ENCODE measurements at places on chromosomes 11 and 22.

DNA sequence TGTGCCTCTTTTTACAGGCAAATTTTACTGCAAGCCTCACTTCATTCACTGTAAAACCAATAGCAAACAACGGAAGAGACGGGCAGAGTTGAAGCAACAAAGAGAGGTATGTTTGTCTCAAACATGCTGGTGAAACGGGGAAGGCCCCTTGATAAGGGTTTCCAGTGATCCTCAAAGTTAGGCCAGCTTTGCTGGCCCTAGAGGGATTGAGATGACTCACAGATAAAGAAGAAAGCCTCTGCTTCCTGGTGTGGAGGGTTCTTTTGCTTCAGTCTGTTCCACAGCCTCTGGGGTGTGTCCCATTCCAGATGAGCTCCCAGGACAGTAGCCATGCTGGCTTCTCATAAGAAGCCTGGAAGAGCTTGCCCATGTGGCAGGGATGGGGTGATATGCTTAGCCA lies 118.9 kb upstream of the PARVA start:
- no peak for DNase-seq

- DNase-seq = no peak
Observed at GRCh38 chr11:116955949-116956348, 118.5 kb upstream of the APOA1 start.

DNA sequence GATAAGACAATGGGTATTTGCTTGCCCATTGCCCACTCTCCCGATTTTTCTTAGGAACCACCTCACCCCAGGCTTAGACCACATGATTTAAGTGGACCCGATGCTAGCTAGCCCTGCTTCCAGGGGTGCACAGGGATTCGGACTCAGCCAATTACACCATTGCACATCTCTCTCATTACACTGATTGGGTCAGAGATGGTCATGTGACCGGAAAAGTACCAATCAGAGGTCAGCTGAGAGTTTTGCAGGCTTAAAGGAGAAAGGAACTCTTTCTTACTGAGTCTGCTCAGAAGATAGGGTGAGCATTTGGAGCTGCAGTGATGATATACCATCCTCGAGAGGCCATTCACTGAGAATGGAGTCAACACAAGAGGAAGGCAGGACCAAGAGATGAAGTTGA lies 12.2 kb upstream of the ANKK1 start:
- no peak for DNase-seq

DNA sequence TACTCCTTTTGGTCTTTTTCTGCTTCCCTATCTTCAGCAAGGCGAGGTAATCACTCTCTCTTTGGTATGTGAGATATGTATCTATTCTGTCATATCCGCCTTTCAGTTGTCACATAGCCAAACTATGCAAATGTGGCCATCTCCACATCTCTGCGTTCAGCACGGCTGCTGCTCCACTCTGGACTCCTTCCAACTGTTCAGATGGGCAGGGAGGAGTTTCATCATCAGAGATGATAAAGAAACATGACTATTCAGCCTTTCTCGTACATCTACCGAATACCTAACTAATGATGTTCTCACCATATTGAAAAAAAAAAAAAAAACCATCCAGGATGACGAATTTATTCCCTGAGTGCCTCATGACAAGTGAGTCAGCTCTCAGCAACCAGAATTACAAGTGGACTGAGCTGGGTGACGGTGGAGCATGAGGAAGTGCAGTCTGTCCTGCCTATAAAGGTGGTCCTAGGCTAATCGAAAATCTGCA lies 899.6 kb downstream of the OPCML start:
- no peak for DNase-seq

- DNase-seq = no peak
Observed at GRCh38 chr22:36048911-36049677, 20.5 kb upstream of the RBFOX2 start.

GRCh38 chr11:12963792-12964536 lies 45.2 kb upstream of the RASSF10 start:
- peak; percentile 56 for DNase-seq

GRCh38 chr11:63916837-63917691 lies at the start of gene RCOR2:
TSS of gene RCOR2 (minus strand) at chr11:63917164. CDS start at chr11:63916456, 708 bp downstream.
- peak; percentile 60 for DNase-seq

- DNase-seq = no peak
Observed at GRCh38 chr11:15519124-15519791, 404.5 kb downstream of the INSC start.

DNA sequence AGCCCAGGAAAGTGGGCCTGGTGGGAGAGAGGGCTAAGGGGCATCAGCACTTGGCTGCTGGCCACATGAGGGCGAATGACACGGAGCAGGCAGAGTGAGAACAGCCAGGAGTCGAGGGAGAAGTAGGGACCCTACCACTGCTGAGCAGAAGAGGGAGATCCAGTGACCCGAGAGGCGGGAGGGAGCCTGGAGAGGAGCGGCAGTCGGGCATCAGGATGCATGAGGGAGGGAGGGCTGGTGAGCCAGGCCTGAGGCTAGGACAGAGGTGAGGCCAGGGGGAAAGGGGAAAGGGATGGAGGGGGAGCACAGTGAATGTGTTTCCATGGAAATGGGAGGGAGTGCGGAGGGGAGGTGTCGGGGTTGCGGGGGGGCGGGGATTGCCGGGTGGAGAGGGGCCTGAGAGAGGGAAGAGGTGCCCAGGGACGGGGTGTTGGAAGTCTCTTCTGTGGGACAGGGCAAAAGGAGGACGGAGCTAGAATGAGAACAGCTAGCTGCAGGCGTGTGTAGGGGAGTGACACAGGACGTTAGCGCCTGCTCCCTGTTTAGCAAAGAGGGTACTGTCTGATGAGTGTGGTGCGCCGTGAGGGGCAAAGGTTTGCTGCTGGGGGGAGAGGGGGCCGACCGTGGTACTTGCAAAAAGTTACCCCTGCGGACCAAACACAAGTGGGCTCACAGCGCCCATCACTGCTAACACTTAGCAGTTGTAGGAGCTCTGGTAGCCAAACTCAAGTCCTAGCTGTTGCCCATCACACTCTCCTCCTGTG lies 37.1 kb upstream of the WNT11 start:
- DNase-seq = no peak

GRCh38 chr11:65425105-65425970 lies 2.7 kb downstream of the NEAT1 start:
- DNase-seq = no peak

DNA sequence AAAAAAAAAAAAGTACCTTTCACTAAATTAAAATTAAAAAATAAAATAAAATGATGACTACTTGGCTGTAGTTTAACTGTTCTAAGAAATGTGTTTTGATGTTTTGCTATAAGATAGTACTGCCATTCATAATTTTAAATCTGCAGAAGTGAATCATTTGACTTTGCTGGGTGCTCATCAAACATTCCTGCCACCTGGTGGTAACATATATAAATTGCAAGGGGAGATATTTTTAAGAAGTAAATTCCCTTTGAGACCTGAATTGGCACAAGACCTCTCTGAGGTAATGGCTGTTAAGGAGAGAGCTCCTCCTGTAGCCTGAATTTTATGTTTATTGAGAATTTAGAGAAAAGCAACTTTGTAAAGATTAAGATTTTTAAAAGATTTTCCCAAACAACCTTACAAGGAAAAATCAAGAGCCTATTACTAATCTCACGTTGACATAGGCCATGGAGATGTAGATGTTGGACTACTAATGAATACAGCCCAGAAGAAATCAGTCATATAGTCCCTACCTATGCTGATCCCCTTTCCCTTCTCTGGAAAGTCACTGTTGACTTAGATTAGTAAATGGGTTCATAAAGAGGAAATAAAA lies 11.9 kb upstream of the NARS2 start:
- DNase-seq = no peak

GRCh38 chr11:44979543-44980399 lies 29.1 kb upstream of the TP53I11 start:
- DNase-seq = no peak

DNA sequence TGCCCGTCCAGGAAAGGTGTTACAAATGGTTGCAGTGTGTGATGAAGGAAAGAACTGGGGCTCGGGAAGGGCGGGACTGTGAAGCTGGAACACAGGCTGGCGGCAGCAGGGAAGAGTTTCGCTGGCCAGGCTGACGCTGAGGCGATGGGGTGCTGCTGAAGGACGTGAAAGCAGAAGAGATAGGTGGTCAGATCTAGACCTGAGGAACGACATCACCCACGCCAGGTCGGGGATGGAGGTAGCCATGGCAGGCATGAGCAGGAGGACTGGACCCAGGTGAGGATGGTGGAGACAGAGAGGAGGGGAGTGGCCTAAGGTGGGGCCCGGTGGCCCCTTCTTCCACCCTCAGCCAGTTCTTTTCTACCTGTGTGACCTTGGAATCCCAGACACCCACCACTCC lies 9.1 kb downstream of the CDC42EP2 start:
- DNase-seq = no peak

GRCh38 chr11:118907051-118908042 lies 18.4 kb downstream of the BCL9L start:
- peak; percentile 75 for DNase-seq

DNA sequence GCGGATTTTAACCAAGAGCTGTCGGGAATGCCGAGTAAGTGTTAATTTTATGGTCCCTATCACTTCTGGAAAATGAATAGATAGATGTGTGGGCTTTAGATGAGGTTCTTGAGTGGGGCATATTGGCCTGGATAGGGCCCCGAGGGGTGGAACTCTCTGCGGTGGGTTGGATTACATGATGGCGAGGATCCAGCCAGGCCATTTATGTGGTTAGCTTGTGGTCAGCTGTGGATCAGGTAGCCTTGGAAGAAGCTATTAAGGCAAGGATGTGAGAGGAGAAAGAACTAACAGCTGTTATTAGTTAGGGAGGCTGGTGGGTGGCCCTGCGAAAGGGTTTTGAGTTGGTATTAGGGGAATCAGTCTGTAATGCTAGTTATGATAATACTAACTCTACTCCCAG lies 268.4 kb downstream of the NELL1 start:
- DNase-seq = no peak

GRCh38 chr11:134474942-134475341 lies 62.9 kb upstream of the B3GAT1 start:
- no peak for DNase-seq

DNA sequence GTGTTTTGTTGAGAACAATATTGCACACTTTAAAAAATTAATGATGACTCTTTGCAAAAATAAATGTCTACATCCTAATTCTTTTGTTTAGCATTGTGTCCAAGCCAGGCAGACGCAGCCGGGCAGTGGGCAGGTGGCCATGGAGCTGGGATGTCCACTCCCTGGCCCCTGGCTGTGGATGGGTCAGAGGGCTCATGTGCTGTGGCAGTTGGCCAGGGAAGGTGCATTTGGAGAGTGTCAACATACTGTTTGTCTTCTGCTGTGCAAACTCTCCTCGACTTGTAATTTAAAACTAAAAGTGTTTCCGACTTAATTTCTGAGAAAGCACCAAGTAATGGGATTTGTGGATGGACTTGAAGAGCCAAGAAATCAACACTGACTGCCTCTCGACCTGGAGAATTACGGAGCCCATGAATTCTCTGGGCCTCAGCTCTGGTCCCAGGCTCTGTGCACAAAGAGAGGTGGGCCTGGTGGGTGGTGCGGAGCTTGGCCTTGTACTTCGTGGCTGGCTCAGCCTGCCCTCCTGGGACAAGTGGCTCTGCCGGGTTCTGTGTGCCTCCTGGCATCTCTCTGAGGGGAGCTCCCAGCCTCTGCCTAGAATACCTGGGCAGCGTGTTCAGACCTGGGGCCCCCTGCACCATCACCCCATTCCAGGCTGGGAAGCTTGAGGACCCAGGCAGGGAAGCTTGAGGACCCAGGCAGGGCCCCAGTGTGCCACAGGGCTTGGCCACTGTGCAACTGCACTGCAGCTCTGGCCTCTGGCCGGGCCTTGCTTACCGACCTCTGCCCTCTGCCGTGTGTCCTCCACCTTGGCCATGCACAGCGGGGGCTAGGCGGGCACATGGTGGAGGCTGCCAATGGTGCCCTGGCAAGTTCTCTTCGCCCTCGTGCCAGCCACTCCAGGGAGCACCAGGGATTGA lies 46.4 kb downstream of the RTN4R start:
- no peak for DNase-seq

GRCh38 chr11:73019996-73020395 lies 122.1 kb downstream of the FCHSD2 start:
- DNase-seq = no peak

All from stimulated activated CD4-positive, alpha-beta T cell treated with anti-CD3 and anti-CD28 coated beads, Interleukin-1b, Interleukin-23, amount 100 ng/mL, for 4 hours (primary cell).